Ascending aorta (tissue), 2 donors: ENCODE measurements at places on chromosomes 4 and X. TPM values are rescaled to one million over a fixed set of nuclear protein-coding genes. Genes with fewer than 3 reads are reported as not detected.

- H3K27ac ChIP-seq = no peak overlapping the region
- H3K27me3 ChIP-seq = no peaks in the 10 kb centered on the region
- H3K4me3 ChIP-seq = no peak overlapping the region
- H3K36me3 ChIP-seq = no peaks in the 10 kb centered on the region
- no peaks in the 10 kb centered on the region for H3K4me1 ChIP-seq
- DNase-seq = no peak
Measured at GRCh38 chr4:108204518-108204917, 35.8 kb upstream of the LEF1 start.

DNA sequence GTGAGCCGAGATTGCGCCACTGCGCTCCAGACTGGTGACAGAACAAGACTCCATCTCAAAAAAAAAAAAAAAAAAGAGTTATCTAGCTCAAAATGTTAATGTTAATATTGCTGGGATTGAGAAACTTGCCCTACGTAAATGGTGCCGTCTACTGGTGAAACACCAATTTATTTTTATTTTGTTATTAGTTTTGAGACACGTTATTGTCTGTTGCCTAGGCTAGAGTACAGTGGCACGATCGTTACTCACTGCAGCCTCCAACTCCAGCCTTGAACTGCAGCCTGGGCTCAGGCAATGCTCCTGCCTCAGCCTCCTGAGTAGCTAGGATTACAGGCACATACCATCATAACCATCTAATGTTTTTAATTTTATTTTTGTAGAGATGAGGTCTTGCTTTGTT, 262.8 kb downstream of the BMPR1B start:
- no peak for DNase-seq
- no peaks in the 10 kb centered on the region for H3K36me3 ChIP-seq
- H3K27me3 ChIP-seq = no peaks in the 10 kb centered on the region
- no peaks in the 10 kb centered on the region for H3K4me1 ChIP-seq
- H3K27ac ChIP-seq = no peak overlapping the region
- no peak overlapping the region for H3K4me3 ChIP-seq

- H3K4me3 ChIP-seq = no peak overlapping the region
- no peaks in the 10 kb centered on the region for H3K4me1 ChIP-seq
- DNase-seq = no peak
- H3K27me3 ChIP-seq = no peaks in the 10 kb centered on the region
- no peak overlapping the region for H3K27ac ChIP-seq
Measured at GRCh38 chr4:169167957-169168858, 102.5 kb downstream of the SH3RF1 start.

DNA sequence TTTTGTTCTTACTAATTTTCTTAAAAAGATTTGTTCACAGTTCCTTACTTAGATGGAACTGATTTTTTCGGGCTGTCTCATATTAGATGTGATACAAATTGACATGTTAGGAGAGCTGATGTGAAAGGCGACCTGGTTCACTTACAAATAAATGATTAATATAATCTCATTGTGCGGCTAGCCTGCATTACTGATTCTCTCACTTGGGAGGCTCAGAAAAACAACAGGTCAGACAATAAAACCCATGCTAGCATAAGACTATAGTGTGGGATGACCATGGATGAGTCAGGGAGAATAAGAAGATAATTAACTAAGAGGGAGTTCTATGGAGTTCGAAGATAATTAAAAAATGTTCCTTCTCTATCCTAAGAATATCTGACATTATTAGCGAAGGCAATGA, 40.8 kb downstream of the RTL9 start:
- H3K27me3 ChIP-seq = no peaks in the 10 kb centered on the region
- no peak for DNase-seq
- no peaks in the 10 kb centered on the region for H3K36me3 ChIP-seq
- H3K27ac ChIP-seq = no peak overlapping the region

GRCh38 chrX:40318076-40318475, 220.3 kb upstream of the BCOR start:
- no peaks in the 10 kb centered on the region for H3K4me1 ChIP-seq
- no peak overlapping the region for H3K4me3 ChIP-seq
- no peak for DNase-seq
- no peaks in the 10 kb centered on the region for H3K27me3 ChIP-seq
- H3K36me3 ChIP-seq = no peaks in the 10 kb centered on the region
- H3K27ac ChIP-seq = no peak overlapping the region

DNA sequence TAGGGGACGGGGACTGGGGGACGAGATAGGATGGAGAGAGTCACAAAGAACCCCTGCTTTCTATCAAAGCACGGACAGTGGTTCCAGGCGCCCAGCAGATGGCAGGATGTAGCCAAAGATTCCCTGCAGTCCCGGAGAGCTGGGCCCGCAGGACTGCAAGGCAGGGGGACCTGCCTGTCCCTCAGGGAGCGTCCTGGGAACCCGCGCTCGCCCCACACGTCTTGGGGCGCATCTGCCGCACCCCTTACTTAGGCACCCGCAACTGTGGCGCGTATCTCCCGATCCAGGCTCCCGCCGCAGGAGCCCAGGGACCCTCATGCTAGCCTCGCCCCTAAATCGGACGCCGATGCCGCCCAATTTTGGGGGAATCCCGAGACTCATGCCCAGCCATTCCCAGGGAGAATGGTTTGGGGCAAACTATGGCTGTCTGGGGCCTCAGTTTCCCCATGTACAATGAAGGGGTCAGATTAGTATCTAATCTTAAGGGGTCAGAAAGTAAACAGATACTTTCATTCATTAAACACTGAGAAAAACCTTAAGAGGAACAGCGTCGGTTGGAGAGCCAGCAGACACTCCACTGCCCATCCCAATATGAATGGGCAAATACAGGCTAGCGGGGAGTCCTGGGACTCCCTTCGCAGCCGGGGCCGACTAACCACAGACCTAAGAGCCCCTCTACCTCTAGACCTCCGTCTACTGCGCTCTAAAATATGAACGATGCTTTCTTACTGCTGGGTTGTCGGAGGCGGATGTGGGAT, 581 bp upstream of the STK32B start:
- no peak for DNase-seq
- H3K36me3 ChIP-seq = no peaks in the 10 kb centered on the region
- no peaks in the 10 kb centered on the region for H3K4me1 ChIP-seq
- H3K27ac ChIP-seq = no peak overlapping the region

GRCh38 chr4:102563000-102563399, 61.8 kb downstream of the NFKB1 start:
- no peak for DNase-seq
- no peaks in the 10 kb centered on the region for H3K27me3 ChIP-seq
- H3K27ac ChIP-seq = no peak overlapping the region
- H3K4me1 ChIP-seq = no peaks in the 10 kb centered on the region
- no peak overlapping the region for H3K4me3 ChIP-seq

DNA sequence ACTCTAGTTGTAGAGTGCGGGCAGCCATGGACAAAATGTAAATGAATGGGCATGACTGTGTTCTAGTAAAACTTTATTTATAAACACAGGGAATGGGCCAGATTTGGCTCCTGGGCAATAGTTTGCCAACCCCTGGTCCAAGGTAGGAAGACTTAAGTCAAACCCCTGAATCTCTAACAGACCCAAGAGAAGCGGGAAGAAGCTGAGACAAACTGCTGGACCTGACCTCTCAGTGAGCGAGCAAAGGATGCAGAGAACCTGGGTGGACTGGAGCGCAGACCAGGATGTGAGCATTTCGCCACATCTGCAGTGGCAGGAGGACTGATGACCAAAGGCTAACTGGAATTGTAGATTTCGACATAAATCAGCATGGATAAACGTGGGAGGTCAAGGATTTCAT, 201.6 kb downstream of the STIM2 start:
- H3K4me1 ChIP-seq = no peaks in the 10 kb centered on the region
- no peak for DNase-seq
- no peaks in the 10 kb centered on the region for H3K36me3 ChIP-seq
- no peak overlapping the region for H3K27ac ChIP-seq

DNA sequence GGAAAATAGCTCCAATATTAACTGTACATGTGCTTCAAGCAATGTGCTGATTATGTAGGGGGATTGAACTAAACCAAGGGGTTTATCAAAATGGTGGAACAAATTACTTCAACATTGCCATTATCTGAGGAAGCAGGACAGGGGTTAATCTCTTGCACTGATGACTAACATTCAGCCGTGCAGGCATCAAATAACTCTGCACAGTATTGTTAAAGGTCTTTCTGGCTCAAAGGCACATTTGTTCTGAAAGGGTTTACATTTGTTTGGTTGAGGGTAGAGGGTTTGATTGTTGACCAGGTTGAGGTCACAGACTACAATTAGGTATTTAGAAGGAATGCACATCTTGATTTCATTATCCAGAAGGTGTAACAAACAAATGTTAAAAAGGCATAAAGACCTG, 32.2 kb upstream of the CCSER1 start:
- no peaks in the 10 kb centered on the region for H3K27me3 ChIP-seq
- no peaks in the 10 kb centered on the region for H3K36me3 ChIP-seq
- H3K4me1 ChIP-seq = no peaks in the 10 kb centered on the region
- no peak for DNase-seq

- H3K27me3 ChIP-seq = no peaks in the 10 kb centered on the region
- H3K4me3 ChIP-seq = no peak overlapping the region
- H3K36me3 ChIP-seq = peaks cover 4% of the 10 kb centered on the region
Measured at GRCh38 chr4:169993531-169993930, 32.7 kb downstream of the MFAP3L start.

GRCh38 chr4:61605984-61606383, 405.9 kb downstream of the ADGRL3 start:
- H3K4me3 ChIP-seq = no peak overlapping the region
- DNase-seq = no peak
- no peaks in the 10 kb centered on the region for H3K36me3 ChIP-seq

DNA sequence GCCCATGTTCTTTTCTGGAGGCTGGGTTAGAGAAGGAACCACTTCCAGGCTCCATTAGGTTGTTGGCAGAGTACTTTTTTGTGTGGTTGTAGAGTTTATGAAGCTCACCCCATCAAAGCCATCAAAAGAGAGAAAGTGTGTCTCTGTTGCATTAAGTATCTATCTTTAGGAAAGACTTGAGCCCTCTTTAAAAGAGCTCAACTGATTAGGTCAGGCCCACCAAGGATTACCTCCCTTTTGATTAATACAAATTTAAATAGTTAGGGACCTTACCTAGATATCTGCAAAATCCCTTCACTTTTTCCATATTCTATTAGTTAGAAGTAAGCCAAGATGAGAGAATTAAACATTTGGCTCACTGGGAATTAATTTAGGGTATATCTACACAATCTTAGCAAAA, 460.4 kb downstream of the PPARGC1A start:
- no peaks in the 10 kb centered on the region for H3K27me3 ChIP-seq
- H3K27ac ChIP-seq = no peak overlapping the region
- no peaks in the 10 kb centered on the region for H3K4me1 ChIP-seq
- no peak overlapping the region for H3K4me3 ChIP-seq

DNA sequence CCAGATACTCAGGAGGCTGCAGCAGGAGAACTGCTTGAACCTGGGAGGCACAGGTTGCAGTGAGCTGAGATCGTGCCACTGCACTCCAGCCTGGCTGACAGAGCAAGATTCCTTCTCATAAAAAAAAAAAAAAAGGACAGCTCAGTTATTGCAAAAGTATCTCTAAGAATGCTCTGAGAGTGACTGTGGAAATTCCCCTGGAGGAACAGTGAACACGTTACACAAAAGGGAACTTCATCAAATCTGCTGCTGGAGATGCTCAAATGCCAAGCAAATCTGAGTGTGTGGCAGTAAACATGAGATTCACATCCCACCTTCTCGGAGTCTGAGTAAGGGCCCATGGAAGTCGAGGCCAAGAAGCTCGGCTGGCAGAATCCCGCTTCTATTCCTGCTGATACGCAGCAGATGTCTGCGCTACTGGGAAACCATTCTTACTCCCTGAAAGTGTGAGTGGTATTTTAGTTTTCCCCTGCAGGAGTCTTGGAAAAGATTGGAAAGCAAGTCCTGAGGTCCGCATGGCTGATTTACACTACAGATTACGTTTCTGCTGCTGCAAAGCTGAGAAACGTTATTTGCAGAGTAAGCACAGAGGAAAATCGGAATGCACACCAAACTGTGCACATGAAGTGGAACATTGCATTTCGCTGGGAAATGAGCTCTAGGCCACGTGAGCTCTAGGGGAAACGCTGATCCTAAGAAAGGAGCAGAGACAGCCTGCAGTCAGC, 162.9 kb downstream of the NSUN7 start:
- no peak overlapping the region for H3K27ac ChIP-seq
- no peak overlapping the region for H3K4me3 ChIP-seq
- DNase-seq = no peak
- H3K4me1 ChIP-seq = peaks cover 19% of the 10 kb centered on the region

DNA sequence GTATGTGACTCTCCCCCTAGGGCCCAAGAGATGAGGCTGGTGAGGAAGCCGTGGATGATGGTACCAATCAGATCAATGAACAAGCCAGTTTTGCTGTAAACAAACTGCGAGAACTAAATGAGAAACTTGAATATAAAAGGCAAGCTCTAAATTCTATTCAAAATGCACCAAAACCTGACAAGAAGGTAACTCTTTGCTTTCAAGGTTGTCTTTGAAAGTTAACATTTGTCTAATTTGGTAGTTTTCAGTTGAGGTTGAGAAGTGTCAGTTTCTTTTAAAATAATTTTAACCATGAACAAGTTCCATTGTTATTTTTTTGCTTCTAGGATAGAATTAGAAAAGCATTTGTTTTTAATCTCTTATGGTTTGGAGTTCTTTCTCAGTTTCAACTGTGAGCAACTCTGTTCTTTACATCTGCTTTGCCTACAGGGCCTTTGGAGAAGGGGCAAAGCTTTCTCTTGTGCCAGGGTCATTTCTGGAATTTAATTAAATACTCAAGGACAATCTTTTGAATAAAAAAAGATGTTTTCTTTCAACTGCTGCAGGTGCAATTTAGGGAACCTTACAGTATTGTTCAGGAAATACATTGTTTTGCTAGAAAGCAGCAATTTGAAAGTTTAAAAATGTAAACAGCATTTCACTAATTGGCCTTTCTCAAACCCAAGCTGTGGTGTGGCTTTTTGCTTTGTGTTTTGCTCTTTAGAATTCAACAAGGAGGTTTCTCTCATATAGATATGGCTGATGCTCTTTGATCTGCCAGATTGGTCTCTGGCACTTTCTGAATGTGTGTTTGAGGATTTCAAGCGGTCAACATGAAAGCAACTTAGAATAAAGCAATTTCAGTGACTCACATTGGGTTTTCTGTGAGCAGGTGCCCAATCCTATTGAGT, 62.9 kb downstream of the LRP2BP start:
- no peak overlapping the region for H3K27ac ChIP-seq
- no peaks in the 10 kb centered on the region for H3K36me3 ChIP-seq
- H3K27me3 ChIP-seq = no peaks in the 10 kb centered on the region
- no peak for DNase-seq
- peaks cover 2% of the 10 kb centered on the region for H3K4me1 ChIP-seq
- no peak overlapping the region for H3K4me3 ChIP-seq

- H3K4me1 ChIP-seq = no peaks in the 10 kb centered on the region
- DNase-seq = no peak
- H3K27ac ChIP-seq = no peak overlapping the region
- no peaks in the 10 kb centered on the region for H3K36me3 ChIP-seq
- H3K4me3 ChIP-seq = no peak overlapping the region
Measured at GRCh38 chr4:180134091-180134866, 2108.9 kb upstream of the TENM3 start.

- no peaks in the 10 kb centered on the region for H3K27me3 ChIP-seq
- no peaks in the 10 kb centered on the region for H3K36me3 ChIP-seq
- no peak overlapping the region for H3K4me3 ChIP-seq
- no peak for DNase-seq
Measured at GRCh38 chrX:11446336-11446735, 153.1 kb downstream of the AMELX start.

GPC4 gene
- total RNA-seq = 12.0 TPM

CPZ gene
- total RNA-seq = 3.5 TPM

ODAM gene
- not detected for total RNA-seq

CPLX1 gene
- 1.1 TPM for total RNA-seq

TMSB15A gene
- not detected for total RNA-seq

PRPS2 gene
- total RNA-seq = 46.2 TPM

PPEF2 gene
- not detected for total RNA-seq

ASB9 gene
- total RNA-seq = 3.6 TPM

MSANTD1 gene
- total RNA-seq = not detected

HCCS gene
- 65.0 TPM for total RNA-seq

RBM46 gene
- total RNA-seq = not detected
